Smooth muscle cell of the umbilical artery (primary cell): ENCODE measurements at places on chromosomes 1 and 21. TPM values are rescaled to one million over a fixed set of nuclear protein-coding genes. Genes with fewer than 3 reads are reported as not detected.

Gene CFHR1
- total RNA-seq, result 0.18 and 0.30 TPM in 2 replicates

Gene HEYL
- total RNA-seq, result under 0.01 TPM in 1 of 2 replicates, not detected in the other

Gene DISP3
- under 0.01 TPM in 2 replicates for total RNA-seq

Gene CRABP2
- 10.6 and 19.9 TPM in 2 replicates for total RNA-seq

Gene APCS
- not detected in 2 replicates for total RNA-seq

Gene KIF17
- total RNA-seq, result 1.2 and 2.2 TPM in 2 replicates

Gene AIRE
- under 0.01 and 0.05 TPM in 2 replicates for total RNA-seq

Gene LRRC53
- total RNA-seq, result not detected in 2 replicates
